ENCODE measurements at places on chromosomes 12 and 14. TPM values are rescaled to one million over a fixed set of nuclear protein-coding genes. Genes with fewer than 3 reads are reported as not detected.

Gene SYNDIG1L
- total RNA-seq: not detected

Gene LHX5
- total RNA-seq: not detected

Gene SMCO2
- 0.35 TPM for total RNA-seq

Gene SNRNP35
- total RNA-seq: 12.8 TPM

Gene CEP128
- 5.0 TPM for total RNA-seq

GRCh38 chr14:73234029-73234428, 3.3 kb upstream of the PAPLN start:
- DNase-seq: no peak

DNA sequence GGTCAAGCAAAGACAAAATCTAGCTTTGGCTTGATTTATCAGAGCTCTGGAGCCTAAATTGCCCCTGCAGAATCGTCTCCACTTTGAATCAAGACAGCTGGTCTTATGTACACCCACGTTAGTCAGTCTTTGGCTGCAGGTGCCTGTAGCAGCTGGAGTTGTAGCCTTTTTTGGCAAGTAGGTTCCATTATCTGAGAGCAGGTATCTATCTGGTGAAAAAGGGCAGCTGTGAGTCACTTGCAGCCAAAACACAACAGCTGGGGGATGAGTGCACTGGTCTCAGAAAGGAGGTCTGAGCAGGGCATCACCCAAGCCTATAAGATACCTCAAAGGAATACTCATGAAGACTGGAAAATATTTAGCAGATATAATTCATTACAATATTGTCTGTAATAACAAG, 43.6 kb upstream of the KCNH5 start:
- no peak for DNase-seq

DNA sequence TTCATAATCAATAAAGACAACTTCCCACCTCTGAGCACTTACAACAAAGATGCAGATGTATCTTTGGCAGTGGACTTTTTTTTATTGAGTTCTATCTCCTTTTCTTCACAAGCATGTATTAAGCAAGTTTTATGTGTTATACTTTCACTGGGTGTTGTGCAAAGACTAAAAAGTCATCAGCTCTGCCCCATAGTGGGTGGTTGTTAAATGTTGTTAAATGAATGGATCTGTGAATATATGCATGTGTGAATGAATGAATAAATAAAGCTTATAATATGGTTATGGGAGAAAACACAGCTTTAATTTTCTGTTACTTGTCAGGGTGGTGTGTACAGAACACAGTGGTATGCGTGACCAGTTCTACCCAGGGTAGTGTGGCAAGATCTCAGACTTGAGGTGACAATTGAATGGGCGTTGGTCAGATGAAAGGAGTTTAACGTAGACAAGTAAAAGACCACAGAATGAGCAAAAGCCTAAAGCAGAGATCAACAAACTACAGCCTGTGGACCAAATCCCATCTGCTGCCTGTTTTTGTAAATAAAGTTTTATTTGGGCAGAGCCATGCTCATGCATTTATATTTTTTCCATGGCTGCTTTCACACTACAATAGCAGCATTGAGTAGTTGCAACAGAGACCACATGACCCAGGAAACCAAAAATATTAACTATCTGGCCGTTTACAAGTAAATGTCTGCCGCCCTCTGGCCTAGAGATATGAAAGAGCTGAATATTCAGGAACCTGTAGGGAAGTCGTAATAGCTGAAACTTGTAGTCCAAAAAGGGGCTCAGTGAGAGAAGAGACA, 207.4 kb upstream of the EEA1 start:
- DNase-seq: no peak

GRCh38 chr12:29710104-29710503, 73.6 kb downstream of the TMTC1 start:
- no peak for DNase-seq

DNA sequence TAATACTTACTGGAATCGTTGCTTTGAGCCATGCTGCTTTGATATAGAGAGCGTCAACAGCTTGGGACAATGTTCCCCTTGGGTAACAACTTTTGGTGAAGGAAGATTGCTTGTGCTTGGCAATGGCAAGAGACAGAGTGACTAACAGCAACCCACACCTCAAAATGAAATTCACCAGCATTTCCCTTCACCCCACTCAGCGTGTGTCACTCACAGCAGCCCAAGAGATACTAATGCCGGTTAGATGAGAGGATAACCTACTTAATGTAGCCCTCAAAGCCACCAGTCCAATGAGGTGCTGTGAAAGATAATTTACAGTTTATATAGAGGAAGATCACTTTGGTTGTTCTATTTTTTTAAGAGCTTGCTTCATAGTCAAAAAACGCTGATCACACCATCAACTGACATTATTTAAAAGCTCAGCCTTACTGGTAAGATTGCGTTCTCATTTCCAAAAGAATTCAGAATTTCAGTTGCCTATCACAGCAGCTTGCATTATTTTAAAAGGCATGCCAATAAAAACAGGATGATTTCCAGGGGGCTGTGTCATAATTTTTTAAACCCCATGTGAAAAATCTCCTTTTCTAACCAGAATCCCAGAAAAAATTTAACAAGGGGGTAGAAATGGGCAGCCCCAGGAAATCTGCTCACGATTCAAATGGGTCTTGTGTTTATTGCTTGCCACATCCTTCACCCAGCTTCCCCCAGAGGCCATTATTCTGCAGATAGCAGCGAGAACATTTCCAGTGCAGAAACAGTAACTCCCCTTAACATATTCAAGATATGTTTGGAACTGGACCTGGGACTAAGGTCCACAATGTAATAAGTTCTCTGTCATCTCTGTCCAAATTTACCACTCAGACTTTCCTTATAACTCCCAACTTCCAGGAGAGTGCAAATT, at the start of gene IL26:
Gene IL26, minus strand, starts transcription at position 235 of the 901 bp plus-strand sequence. Its CDS starts 54 bp downstream, at position 181.
- no peak for DNase-seq

GRCh38 chr14:75553157-75553556, 25.3 kb upstream of the FLVCR2 start:
- no peak for DNase-seq

DNA sequence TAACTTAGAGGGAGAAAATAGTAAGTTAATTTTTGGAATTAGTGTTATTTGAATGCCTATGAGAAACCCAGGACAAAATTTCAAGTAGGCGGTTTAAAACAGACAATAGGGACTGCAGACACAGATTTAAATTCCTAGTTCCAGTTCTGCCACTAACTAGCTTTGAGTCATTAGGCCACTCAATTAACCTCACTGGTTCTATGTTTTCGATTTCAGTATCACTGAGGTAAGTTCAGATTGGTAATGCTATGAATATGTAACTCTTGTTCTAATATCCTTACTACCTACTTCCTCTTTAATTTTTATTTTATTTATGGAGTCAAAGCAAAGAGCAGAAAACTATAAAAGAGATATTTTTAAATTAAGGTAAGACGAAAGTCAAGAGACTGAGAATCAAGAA, 52.6 kb downstream of the GALC start:
- no peak for DNase-seq

GRCh38 chr12:100610666-100611430, 37.4 kb downstream of the GAS2L3 start:
- no peak for DNase-seq

GRCh38 chr12:12885096-12885792, 6.1 kb upstream of the GPRC5A start:
- DNase-seq: no peak

- no peak for DNase-seq
These were observed 210.3 kb downstream of the GLT1D1 start for GRCh38 chr12:129063600-129063999.

DNA sequence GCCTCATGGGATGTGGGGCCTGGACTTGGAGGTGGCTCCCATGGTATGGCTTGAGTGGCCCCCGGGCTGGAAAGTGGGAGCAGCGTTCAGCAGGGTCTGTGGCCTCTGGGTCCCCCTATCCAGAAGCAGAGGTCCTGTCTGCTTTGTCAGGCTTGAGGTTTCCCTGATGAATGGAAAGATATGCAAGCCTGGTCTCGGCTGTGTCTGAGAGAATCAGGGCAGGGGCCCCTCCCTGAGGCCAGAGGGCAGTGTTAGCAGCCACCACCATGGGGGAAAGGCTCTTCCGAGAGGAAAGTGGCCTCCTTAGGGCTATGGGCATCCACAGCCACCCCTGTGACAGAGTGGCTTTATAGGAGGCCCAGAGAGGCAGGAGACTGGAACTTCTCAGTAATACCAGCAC, 128.2 kb downstream of the VRK1 start:
- no peak for DNase-seq

Measured in HT1080 (cell line).